ENCODE measurements at places on chromosomes 4 and X.

- DNase-seq: no peak
These were observed 898.8 kb downstream of the C4orf33 start for GRCh38 chr4:129994715-129995114.

- DNase-seq: no peak
These were observed 103.5 kb upstream of the STOX2 start for GRCh38 chr4:183801457-183802165.

DNA sequence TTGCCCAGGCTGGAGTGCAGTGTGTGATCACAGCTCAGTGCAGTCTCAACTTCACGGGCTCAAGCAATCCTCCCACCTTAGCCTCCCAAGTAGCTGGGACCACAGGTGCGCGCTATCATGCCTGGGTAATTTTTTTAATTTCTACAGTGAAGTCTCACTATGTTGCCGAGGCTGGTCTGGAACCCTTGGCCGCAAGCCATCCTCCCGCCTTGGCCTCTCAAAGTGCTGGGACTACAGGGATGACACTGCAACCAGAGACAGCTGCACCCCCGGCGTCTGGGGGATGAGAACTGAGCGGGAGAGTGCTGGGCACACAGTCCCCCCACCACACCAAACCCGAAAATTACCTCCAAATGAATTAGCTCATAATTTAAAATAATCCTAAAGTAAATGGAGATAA lies 33.1 kb upstream of the GTPBP6 start:
- no peak for DNase-seq

GRCh38 chrX:19698691-19699090 lies 183.4 kb upstream of the MAP3K15 start:
- DNase-seq: no peak

GRCh38 chrX:30781711-30782444 lies 107.2 kb downstream of the TAB3 start:
- no peak for DNase-seq

DNA sequence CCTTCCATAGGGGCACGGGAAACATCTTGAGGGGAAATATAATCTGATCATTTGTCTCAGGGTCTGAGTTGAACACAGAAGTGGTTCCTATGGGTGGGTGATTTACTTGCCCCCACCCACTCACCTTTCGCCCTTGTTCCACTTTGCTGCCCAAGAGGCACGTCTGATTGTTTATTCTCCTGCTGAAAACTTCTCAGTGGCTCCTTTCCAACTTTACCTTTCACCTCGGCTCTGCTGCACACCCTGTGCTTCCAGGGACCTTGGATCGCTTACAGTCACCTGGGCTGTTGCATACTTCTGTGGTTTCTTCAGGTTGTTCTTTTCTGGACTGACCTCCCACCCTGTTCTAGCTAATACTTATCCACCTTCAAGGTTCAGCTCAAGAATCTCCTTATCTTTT lies 213.4 kb upstream of the JADE1 start:
- DNase-seq: no peak

DNA sequence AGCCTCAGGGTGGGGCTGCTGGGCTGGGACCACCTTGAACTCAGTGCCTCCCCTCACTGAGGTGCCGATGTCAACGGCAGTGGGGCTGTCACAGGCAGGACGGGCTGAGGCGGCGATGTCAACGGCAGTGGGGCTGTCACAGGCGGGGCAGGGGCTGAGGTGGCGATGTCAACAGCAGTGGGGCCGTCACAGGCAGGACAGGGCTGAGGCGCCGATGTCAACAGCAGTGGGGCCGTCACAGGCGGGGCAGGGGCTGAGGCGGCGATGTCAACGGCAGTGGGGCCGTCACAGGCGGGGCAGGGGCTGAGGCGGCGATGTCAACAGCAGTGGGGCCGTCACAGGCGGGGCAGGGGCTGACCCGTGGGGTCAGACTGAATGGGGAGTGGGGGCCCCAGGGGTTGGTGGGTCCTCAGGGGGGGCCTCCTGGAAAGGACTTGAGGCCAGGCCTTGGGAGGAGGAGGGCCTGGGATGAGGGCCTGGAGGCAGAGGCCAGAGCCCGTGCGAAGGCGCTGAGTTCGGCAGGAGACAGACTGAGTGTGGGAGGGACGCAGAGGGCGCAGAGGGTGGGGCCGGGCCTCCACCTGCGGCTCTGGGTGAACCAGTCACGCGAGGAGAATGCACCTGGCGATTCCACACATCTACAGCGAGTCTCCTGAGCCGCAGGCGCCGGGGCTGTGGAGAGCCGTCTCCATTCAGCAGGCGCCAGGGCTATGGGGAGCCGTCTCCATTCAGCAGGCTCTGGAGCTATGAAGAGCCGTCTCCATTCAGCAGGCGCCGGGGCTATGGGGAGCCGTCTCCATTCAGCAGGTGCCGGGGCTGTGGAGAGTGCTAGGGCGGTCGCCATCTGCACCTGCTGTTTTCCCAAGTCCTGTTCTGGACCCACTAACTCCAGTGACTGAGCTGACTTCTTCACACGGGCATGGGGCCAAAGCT lies 22.9 kb downstream of the ATP5ME start:
- DNase-seq: no peak

GRCh38 chr4:33162122-33162521 lies 2442.0 kb downstream of the PCDH7 start:
- DNase-seq: no peak

DNA sequence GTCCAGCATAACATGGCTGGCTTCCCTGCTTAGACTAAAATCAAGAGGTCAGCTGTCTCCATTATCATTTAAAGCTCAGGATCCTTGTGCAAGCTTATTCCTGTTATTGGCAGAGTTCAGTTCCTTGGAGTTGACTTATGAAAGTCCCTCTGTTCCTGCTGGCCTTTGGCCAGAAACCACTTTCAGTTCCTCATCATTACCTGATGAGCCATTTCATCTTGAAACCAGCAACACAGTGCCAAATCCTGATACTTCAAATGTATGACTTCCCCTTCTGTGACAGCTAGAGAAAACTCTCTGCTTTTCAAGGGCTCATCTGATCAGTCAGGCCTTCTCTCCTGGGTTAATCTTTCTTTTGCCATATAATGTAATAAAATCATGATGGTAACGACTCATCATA lies 110.6 kb upstream of the FSTL5 start:
- DNase-seq: peak; percentile 9

DNA sequence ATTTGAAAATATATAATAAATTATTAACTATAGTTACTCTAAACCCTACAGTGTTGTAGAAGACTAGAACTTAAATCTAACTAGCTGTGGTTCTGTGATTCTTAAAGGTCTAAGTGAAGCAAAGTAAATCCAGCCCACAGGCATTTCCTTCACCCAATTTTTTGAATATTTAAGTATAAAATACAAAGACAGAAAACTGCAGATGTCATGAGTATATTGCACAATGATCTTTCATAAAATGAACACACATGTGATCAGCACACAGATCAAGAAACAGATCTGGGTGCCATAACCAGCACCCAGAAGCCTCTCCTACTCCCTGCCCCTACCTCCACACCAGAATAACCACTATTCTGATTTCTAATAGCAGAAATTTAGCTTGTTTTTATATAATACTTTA lies 82.9 kb downstream of the CAMK2D start:
- no peak for DNase-seq

DNA sequence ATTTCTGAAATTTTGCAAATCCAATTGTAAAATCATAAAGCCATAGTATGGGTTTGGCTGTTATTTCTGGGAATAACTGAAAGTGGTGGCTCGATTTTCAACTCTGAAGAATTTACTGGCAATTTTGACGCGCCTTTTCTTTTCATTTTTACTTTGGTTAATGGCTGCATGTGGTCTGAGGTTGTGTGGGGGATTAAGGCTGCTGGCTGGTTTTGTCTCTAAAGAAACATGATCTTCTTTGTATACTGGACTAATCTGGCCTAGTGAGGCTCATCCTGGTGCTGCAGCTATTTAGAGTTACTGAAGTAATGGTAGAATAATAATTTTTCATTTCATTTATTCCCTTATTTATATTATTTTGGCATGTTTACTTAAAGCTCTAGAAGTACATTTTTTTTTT lies 164.0 kb downstream of the RNF150 start:
- DNase-seq: no peak

DNA sequence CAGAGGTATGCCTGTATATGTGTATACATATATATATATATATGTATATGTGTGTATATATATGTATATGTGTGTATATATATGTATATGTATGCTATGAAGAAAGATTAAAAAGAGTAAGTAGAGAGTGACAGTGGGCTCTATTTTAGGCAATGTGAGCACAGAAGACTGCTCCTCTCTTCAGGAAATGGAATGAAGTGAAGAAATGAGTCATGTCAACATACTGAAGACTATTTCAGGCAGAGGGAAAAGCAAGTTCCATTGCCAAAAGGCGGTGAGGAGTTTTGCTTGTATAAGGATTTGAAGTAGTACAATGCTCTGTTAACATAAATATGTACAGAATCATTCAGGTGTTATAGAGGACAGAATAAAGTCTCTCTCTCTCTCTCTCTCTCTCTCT lies 773.2 kb upstream of the FTHL17 start:
- no peak for DNase-seq

DNA sequence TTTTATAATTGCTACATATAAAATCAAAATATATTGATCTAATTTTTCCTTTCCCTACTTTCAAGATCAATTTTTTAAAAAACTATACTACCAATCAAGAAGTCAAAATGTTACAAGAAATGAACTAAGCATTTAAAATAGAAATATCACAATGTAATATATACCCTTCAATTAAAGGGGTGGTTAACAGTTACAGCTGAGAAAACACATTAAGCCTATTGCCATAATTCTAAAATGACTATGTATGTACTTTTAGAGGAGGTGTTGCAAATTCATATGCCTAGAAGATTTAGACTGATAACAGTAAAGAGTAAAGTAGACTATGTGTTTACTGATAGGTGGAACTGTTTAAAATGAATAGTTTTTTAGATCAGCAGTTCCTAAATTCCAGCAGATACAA lies 3.7 kb downstream of the NUP54 start:
- DNase-seq: no peak

- no peak for DNase-seq
These were observed 142.8 kb upstream of the KCNIP4 start for GRCh38 chr4:22091352-22091717.

DNA sequence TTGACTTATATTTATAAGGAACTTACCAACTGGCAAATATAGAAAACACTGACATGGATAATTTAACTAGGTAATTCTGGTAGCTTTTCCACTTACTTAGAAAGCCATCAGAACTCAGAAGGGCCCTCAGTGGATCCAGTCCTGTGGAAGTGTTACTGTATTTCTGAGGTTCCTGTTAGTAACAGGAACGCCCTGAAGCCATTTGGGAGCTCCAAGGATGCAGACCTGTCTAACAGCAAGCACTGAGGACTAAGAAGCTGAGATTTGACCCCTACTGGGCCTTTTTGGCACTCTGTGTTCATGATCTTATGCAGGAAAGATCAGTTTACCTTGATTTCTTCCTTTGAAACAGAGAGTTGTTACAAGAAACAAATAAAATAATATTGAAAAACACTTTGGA lies 46.0 kb upstream of the TLL1 start:
- DNase-seq: no peak

DNA sequence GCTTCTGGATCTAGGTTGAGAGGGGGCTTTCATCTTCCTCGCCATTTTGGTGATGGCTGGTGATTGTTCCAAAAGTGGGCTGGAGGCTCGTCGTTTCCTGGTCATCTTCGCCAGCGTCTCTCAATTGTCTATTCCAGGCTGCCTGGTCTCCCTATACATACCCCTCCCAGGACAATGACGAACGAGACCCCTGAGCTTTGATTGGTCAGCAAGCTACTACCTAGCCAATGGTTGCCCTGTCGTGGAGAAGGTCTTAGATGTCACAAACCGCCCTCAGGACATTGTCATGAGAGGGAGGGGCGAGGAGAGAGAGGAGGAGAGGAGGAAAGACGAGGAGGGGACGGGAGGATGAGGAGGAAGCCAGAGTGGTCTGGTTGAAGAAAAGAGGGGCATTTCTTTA lies 7.7 kb upstream of the MAGEA4 start:
- no peak for DNase-seq

DNA sequence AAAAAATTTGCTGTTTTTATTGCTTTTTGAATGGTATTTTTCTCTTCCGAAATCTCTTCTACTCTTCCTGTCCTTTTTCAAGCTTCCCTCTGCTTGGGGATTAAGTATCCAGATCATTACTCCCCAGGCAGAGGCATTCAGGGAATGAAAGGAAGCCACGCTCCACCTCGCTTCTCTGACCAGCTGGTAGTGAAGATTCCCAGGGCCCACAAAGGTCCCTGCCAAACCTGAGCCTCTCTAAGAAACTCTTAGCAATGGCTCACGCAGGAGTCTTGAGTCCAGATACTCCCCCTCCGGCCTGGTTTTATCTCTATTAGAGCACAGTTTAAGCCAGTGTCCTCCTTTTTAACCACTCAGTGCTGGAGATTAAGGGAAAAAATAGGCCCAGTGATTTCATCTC lies 51.4 kb upstream of the SOD3 start:
- DNase-seq: no peak

DNA sequence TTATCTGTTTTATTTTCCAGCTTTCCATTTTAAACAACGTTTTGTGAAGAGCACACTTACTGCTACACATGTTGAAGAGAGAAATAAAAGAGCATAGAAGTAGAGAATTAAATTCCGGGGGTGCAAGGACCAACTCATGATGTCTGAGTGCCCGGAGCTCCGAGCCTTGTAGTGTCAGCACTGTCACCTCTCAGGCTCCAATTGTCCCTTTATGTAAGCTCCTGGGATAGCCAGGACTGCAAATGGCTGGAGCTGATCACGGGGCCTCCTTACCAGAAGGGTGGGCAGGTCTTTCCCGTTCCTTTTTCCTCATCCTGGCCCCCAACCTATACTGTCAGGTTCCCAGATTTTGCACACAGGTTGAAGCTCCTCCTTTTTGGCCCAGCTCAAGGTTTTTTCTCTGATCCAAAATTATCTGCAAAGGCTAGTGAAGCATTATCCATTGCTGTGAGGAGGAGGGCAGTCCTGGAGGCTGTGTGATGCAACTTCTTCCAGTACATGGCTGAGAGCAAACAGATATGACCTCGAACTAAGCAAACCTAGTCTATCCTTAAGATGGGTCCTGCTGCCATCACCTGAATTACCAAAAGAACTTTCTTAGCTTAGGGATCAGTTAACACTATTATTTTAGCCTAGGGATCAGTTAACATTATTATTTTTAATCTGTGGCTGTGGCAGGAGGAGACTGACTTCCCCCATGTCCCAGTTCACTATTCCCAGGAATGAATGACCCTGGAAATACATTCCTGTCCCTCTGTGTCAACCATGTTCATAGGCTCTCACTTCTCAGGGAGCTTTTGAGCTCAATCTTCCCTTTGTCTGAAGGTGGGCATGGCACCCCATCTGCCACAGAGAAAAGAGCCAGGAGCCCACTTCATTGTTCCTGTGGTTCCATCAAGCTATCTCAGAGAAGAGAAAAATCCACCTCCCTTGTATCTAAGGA lies at the start of gene FGG:
FGG (minus strand) TSS at position 185 of the 943 bp plus-strand sequence; CDS start at position 138, 47 bp downstream.
- no peak for DNase-seq

- no peak for DNase-seq
These were observed at the start of gene BEX3 for GRCh38 chrX:103376118-103376978. TSS of gene BEX3 (plus strand) at chrX:103376538. CDS start at chrX:103377522, 984 bp downstream.

- no peak for DNase-seq
These were observed 28.0 kb downstream of the SCD5 start for GRCh38 chr4:82770607-82771006.

All from NB4 (cell line).